CD4-positive, alpha-beta T cell treated with Interleukin-4 for 4 hours (primary cell): ENCODE measurements at places on chromosomes 13 and 19.

- no peak for DNase-seq
Observed at GRCh38 chr13:45167611-45168554, 33.0 kb downstream of the KCTD4 start.

DNA sequence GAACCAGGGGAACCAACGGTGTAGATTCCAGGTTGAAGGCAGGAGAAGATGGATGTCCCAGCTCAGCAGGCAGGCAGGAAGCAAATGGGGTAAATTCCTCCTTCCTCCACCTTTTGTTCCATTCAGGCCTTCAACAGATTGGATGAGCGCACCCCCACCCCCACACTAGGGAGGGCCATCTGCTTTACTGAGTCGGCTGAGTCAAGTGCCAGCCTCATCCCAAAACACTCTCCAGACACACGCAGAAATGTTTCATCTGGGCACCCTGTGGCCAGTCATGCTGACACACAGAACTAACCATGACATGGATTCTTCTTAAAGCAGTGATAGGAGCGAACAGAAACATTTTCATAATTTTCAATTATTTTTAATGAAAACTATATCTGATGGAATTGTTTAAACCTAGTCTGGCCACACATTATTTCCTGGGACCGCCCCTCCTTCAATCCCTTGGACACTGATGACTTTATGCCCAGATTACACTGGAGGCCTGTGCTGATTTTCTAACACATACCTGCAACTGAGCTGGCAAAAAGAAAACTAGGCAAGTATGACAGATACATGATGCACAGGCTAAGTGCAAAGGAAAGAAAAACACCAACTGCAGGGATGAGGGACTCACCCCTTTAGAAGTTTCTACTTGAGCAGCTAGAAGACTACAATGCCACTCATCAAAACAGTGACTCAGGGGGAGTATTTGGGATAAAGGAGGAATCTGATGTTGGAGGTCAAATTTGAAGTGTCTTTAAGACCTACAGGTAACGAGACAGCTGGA, 154.2 kb downstream of the TNFRSF19 start:
- DNase-seq, result no peak

DNA sequence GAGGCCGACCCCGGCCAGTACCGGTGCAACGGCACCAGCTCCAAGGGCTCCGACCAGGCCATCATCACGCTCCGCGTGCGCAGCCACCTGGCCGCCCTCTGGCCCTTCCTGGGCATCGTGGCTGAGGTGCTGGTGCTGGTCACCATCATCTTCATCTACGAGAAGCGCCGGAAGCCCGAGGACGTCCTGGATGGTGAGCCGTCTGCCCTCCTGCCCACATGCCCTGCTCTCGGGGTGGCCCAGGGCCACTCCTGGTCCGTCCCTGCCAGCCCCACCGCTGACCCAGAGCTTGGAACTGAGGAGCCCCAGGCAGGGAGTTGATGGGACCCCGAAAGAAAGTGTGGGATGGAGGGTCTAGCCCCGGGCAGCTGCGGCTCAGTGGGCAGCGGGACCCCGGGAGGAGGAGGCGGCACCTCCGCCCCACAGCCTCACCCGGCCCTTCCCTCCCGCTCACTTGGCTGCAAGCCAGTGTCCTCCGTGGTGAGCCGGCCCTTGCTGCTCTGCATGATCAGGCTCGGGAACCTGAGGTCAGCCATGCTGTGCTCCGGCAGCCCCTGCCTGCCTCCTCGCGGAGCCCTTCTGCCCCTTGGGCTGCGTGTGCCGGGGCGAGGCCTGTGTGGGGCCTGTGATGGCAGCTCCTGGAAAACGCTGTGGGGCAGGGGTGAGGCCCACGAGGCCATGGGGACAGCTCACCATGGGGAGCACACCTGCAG, 8.1 kb upstream of the HCN2 start:
- DNase-seq, result no peak

DNA sequence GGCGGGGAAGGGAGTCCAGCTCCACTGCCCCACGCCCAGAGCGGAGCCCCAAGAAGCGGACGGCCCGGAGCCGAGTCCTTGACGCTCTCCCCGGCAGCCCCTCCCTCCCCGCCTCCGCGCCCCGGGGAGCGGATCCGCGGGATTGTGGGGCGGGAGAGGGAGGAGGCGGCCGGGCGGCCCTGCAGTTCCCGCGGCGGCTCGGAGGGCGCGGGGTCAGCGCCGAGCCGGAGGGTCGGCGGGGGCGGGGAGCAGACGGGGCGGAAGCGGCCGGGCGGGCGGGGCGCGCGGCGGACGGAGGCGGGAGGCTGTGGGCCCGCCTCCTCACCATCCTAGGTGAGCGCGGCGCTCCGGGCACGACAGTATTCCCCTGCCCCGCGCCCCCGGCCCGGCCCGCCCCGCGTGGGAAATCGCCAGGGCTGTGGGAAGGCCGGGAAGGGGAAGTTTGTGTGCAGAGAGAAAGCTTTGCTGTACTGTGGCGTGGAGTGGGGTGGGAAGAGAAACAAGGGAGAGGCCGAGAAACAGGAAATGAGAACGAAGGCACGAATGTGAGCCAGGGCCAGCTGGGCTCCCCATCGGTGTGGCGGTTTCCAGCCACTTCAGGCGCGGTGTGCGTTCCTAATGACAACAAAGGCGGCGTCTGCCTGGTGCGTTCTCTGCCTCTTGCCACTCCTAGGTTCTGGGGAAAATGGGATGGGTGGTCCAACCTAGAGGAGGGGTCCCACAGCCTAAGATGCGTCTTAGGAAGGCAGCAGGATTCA, 1.3 kb upstream of the KLF12 start:
- peak; percentile 47 for DNase-seq

DNA sequence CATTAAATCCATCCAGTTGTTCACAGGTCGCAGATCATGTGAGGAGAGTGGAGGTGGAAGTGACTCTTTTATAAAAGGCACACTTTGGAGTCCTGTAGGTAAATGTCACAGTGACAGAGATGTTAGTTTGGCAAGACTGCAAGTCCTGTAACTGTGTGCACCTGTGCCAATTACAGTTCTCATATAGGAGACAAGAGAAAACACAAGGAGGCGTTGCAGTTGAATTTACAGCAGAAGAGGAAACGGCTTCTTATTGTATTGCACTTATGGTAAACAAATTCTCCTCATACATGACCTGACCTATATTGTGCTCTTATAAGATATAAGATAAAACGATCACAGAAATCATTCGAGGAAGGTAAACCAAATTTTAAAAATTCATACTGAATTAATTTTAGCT, 732.8 kb upstream of the SLC10A2 start:
- DNase-seq, result no peak

GRCh38 chr13:107553838-107554237, 661.5 kb downstream of the LIG4 start:
- DNase-seq, result no peak

- peak; percentile 24 for DNase-seq
Observed at GRCh38 chr13:42497798-42498197, 76.2 kb upstream of the TNFSF11 start.

- DNase-seq, result no peak
Observed at GRCh38 chr13:84400706-84401105, 518.4 kb upstream of the SLITRK1 start.

DNA sequence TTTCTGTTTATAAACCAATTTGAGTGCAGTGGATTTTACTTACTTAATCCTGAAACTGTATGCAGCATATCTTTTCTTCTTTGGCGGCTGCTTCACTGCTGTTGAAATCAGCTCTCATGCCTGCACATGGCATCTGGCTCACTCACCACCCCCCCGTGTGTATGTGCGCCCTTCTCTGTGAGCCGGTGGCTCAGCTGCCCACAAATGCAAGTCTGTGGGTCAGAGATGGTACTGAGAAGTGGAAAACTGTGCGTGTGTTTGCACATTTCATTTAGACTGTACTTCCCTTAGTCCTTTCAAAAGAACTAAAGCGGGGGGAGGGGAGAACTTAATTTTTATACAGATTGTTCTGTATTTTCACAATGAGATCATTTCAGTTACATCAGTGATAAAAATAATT, 307.6 kb downstream of the SHISA2 start:
- no peak for DNase-seq

- DNase-seq, result no peak
Observed at GRCh38 chr19:56900573-56901097, 60.1 kb upstream of the PEG3 start.

DNA sequence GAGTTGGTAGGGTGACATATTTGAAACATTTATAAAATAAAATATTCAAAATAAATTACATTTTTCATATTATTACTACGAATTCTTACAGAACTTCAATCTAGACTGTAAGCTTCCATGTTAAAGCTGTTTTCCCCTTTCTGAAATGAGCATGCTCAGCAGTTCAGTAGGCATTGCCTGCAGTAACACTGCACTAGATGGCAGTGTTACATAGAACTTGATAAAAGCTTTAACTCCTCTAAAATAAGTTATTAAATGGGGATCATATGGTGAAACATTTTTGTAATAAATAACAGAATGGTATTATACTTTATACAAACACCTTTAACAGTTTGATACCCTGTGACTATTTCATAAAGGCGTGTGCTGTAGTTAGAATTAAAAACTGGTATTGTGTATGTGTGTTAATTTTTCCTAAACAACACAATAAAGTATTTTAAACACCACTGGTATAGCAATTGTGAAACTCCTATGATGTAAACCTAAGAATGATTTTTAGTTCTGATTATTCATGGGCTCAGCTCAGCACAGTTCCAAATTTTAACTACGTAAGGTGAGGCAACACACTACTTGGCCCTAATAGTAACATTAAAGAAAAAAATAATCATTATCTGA, 11.6 kb upstream of the GPR18 start:
- peak; percentile 80 for DNase-seq

- DNase-seq, result peak; percentile 58
Observed at GRCh38 chr19:6062274-6062673, 48.0 kb downstream of the RFX2 start.

- DNase-seq, result peak; percentile 94
Observed at GRCh38 chr19:10797541-10798256, 38.3 kb downstream of the TMED1 start.

DNA sequence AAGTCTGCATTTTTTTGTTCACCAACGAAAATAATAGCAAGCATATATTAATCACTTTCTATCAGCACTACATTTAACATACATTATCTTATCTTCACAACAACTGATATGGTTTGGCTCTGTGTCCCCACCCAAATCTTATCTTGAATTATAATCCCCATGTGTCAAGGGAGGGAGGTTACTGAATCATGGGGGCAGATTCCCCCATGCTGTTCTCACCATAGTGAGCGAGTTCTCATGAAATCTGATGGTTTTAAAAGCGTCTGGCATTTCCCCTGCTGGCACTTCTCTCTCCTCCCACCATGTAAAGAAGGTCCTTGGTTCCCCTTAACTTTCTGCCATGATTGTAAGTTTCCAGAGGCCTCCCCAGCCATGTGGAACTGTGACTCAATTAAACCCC, 235.7 kb upstream of the RXFP2 start:
- no peak for DNase-seq

DNA sequence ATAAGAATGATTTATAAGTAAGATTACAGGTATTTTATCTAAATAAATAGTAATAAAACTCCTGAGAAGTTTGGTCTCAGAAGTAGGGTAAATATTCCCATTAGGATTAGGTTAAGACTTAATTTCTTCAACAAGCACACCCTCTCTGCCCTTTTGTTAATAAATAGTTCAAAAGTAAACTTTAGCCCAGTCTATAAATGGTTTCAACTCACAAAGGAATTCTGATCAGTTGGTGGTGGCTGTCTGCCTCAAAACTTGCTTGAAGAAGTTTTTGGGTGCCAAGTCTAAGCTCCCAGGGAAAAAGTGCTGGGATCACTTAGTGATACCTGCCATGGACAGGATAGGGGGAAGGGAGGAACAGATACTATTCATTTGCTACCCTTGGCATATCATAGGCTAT, 22.9 kb downstream of the MBNL2 start:
- DNase-seq, result no peak

GRCh38 chr13:111411919-111412650, 91.6 kb downstream of the TEX29 start:
- no peak for DNase-seq
